Stimulated activated CD4-positive, alpha-beta T cell treated with anti-CD3 and anti-CD28 coated beads, Interleukin-1b, Interleukin-23, amount 100 ng/mL, for 48 hours (primary cell): ENCODE measurements at places on chromosomes 12 and 14.

- no peak for DNase-seq
Observed at GRCh38 chr12:21695986-21696385, 38.3 kb upstream of the LDHB start.

- no peak for DNase-seq
Observed at GRCh38 chr12:4285070-4285469, 11.5 kb downstream of the CCND2 start.

DNA sequence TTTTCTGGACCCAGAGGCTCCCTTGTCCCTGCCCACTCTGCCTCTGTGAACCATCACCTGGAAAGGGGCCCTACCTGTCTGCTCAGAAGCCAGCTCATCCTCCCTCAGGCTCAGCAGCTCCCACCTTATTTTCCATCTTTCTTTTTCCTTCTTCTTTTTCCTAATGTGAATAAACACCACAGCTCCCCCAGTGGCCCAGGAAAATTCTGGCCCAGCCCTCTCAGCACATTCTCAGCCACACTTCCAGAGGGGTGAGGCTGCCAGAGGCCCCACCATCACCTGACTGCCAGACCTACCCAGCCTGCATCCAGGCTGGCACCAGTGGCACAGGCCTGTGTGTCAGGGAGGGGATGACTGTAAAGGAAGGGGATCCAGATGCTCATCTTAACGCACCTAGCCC, 23.0 kb downstream of the ZFHX2 start:
- DNase-seq = no peak

- peak; percentile 6 for DNase-seq
Observed at GRCh38 chr12:79690638-79691510, at the start of gene PAWR. Gene PAWR, minus strand, starts transcription at chr12:79690964. Its CDS starts 720 bp downstream, at chr12:79690244.

- no peak for DNase-seq
Observed at GRCh38 chr14:83867566-83868225, 1662.2 kb upstream of the FLRT2 start.

DNA sequence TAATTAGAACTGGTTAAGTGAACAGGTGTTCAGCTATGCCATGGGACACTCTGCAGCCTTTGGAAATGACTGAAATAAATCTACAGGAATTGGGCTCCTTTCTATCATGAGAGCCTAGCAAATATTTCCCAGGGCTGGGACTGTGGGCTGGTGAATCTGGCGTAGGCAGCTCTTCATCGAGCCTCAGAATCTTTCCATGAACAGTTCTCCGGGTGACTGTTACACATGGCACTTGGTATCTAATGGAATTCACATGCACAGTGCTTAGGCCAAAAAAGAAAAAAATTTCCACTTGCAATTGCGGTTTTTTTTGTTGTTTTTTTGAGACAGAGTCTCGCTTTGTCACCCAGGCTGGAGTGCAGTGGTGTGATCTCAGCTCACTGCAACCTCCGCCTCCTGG, 32.1 kb downstream of the PRKAB1 start:
- no peak for DNase-seq

DNA sequence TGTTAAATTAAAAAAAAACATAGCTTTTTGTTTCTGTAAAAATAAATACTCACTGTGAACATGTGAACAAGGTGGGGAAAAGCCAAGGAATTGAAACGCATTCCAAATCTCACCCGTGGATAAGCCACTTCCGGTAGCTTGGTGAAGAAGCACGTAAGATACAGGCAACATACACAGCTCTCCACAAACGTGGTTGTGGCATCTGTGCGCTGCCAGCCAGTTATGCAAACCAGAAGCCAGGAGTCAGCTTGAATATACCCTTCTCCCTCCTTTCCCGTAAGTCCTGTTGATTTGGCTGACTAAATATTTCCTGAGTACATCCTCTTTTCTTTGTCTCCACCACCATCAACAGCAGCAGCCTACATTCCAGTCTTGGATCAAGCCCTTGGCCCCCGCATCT, 486.2 kb downstream of the VRK1 start:
- no peak for DNase-seq

GRCh38 chr12:11486623-11487444, 91.5 kb upstream of the PRB2 start:
- DNase-seq = peak; percentile 80

GRCh38 chr14:53620890-53621289, 335.7 kb downstream of the BMP4 start:
- DNase-seq = no peak

GRCh38 chr14:62776300-62776699, 269.0 kb downstream of the KCNH5 start:
- no peak for DNase-seq

- no peak for DNase-seq
Observed at GRCh38 chr14:24058951-24059475, 7.2 kb downstream of the CARMIL3 start.

DNA sequence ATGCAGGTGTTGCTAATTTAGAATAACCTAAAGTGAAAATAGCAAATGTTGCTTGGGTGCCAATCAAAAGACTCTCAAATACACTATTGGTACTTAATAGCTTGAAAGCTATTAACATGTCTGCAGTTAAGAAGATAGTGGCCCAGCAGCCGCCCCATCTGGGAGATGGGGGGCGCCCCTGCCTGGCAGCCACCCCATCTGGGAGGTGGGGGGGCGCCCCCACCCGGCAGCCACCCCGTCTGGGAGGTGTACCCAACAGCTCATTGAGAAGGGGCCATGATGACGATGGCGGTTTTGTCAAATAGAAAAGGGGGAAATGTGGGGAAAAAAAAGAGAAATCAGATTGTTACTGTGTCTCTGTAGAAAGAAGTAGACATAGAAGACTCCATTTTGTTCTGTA, 923.1 kb upstream of the MDGA2 start:
- DNase-seq = no peak

- DNase-seq = no peak
Observed at GRCh38 chr14:73738518-73739173, 24.5 kb upstream of the PNMA1 start.
